ENCODE measurements at places on chromosomes 5 and 9.
A peak's percentile ranks its signal among the peaks of the same experiment; 100 is the strongest.

DNA sequence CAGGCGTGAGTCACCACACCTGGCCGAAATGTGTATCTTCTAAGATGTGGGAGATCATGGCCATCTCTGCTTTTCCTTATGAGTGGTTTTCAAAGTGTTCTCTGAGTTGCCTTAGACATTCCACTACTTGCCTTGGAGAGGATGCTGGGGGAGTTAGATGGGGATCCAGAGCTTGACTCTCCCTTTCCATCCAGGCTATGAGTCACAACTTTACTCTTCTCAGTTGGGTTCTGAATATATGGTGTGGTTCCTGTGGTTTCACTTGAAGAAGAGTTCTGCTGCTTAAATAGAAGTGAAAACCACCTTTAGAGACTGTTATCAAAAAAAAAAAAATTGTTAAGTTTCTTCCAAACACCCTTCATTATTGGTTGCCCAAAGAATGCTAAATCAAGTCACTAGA, 217.6 kb downstream of the ZNF608 start:
- no peak for DNase-seq

GRCh38 chr5:438481-438981, 4.4 kb upstream of the EXOC3 start:
- DNase-seq: no peak

- no peak for DNase-seq
Measured at GRCh38 chr9:2934241-2934650, 90.4 kb upstream of the PUM3 start.

GRCh38 chr9:89899573-89899972, 294.8 kb downstream of the GADD45G start:
- DNase-seq: no peak

- peak; percentile 23 for DNase-seq
Measured at GRCh38 chr5:14871214-14872069, at the start of gene ANKH. ANKH (minus strand) TSS chr5:14871778; CDS start chr5:14871447, 331 bp downstream.

- DNase-seq: peak; percentile 94
Measured at GRCh38 chr9:120043448-120043847, 536.5 kb downstream of the CDK5RAP2 start.

GRCh38 chr5:5671823-5672222, 249.3 kb downstream of the ICE1 start:
- DNase-seq: no peak

DNA sequence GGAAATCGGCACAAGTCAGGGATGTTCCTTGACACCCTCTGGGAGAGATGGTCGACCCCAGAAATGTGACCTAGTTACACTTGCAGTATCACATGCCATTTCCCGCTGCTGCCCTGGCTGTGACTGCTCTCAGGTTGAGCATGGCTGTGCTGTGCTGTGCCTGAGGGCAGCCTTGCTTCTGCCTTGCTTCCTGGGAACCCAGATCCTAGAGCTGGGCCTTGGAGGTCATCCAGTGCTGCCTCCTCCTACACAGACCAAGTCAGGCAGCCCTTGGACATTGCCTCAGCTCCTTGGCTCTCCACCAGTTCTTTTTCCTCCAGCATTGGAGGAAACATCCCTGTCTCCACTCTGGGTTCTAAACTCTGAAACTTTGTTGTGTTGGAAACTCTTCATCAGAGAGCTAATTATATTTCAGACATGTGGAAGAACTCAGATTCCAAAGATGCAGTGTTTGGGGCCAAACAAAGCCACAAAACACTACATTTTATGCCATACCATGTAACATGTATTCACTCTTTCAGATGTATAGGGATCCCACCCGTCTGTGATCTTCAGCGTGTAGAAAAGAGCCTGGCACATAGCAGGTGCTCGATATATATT, 6.1 kb downstream of the MAMDC2 start:
- DNase-seq: no peak

DNA sequence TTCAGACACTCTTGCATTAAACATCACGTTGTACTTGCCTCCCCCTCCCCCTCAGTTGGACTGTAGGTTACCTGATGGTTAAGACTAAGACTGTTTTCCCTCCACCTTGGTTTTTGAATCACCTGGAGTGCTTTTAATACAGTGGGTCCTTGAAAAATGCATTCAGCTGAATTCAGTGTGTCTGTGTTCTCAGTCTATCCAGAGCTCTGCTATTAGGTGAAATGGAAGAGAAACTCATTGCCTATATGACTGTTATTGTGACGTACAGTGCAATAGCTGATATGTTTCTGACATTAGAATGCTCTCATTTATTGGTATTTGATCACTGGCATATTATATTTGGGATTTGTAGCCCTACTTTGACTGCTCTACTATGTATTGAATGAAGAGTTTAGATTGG, 108.5 kb downstream of the F2RL2 start:
- DNase-seq: no peak

GRCh38 chr5:138458856-138459255, 6.4 kb upstream of the EGR1 start:
- DNase-seq: no peak

GRCh38 chr9:33202552-33203201, 35.5 kb upstream of the B4GALT1 start:
- DNase-seq: no peak

GRCh38 chr9:114518599-114519022, 13.3 kb upstream of the WHRN start:
- DNase-seq: no peak

- DNase-seq: peak; percentile 5
Measured at GRCh38 chr5:163623986-163624385, 118.6 kb downstream of the MAT2B start.

DNA sequence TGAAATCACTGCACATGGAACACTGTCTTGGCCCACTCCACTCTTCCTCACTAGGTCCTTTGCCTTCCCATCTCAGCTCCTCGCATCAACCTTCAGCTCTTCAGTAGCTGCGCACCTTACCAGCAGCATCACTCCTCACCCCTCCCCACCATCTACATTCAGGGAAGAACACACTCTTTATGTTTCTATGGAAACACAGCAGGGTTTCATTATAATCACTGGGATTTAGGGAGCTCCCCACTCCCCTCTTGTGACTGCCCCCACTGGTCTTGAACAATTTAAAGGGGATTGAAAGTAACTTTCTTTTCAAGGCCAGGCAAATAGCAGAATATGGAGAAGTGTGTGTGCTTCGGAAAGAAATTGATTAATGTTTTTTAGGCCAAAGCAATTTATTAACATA, 111.2 kb downstream of the INSYN2B start:
- peak; percentile 14 for DNase-seq

GRCh38 chr9:136886610-136887597, 588 bp downstream of the TRAF2 start:
- no peak for DNase-seq

DNA sequence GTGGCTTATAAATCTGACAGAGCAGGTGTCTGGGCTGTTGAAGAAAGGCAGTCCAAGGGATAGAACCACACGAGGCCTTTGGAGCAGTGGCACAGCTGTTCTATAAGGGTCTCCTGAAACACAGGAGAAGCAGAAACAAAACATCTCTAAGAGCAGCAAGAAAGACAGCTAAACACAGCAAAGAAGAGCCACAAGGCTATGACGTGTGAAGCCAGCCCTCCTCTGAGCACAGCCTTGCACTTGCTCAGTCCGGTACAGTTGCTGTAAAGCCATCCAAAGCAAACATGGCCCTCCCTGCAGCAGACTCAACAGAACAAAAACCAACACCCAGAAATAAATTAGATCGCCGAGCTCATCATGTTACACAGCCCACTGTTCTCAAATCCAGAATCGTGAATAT, 2.6 kb upstream of the GZMK start:
- DNase-seq: no peak

GRCh38 chr5:89703817-89704216, 705.7 kb downstream of the CETN3 start:
- no peak for DNase-seq

- DNase-seq: no peak
Measured at GRCh38 chr9:121771851-121772599, 120.6 kb downstream of the DAB2IP start.

GRCh38 chr5:113150821-113151220, 174.2 kb downstream of the DCP2 start:
- DNase-seq: no peak

- no peak for DNase-seq
Measured at GRCh38 chr9:5909976-5910375, 19.3 kb downstream of the MLANA start.

GRCh38 chr5:56598941-56599340, 216.4 kb upstream of the MAP3K1 start:
- DNase-seq: no peak

DNA sequence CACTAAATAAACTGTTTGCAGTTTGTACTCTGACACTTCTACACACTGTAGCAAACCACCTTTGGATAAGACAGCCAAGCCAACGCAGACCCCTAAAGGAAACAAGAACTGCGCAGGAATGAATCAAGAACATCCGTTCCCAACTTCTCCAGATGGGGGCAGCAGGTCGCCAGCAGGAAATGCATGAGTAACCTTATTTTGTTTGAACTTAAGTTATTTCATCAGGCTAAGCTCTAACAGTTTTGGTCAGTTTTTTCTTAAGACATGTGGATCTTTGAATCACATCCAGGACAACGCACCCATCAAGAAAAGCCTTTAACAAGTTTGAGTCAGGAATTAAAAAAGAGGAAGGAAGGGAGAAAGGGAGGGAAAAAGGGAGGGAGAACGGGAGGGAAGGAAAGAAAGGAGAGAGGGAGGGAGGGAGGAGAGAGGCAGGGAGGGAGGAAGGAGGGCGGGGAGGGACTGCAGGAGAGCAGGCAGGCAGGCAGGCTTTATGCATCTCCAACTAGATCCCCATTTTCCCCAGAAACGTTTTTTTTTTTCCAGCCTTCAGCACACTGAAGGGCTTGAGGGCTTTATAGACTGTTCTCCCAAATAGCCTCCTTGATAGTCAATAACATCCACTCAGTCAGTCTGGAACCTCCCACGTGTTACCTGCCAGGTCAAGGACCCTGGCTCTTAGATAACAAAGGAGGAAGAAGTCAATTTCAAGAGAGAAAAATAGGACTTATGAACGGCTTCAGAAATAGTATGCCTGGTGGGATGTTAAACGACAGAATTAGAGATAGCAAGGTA, 22.2 kb downstream of the BHMT start:
- DNase-seq: peak; percentile 83

DNA sequence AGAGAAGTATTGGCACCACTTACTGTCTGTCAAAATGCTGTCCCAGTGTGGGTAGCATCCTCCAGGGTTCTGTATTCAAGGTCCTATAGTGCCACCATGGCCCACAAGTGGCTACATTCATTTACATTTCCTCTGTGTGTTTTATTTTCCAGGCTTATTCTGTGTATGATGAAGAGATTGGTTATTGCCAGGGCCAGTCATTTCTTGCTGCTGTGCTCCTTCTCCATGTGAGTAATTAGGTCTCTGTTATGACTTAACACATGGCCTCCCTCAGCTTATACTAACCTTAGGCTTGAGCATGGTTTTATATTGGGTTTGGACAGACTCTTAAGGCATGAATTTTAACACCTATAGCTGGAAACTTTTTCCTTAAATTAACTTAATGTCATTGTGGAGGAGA, 36.7 kb downstream of the GPR21 start:
- no peak for DNase-seq

DNA sequence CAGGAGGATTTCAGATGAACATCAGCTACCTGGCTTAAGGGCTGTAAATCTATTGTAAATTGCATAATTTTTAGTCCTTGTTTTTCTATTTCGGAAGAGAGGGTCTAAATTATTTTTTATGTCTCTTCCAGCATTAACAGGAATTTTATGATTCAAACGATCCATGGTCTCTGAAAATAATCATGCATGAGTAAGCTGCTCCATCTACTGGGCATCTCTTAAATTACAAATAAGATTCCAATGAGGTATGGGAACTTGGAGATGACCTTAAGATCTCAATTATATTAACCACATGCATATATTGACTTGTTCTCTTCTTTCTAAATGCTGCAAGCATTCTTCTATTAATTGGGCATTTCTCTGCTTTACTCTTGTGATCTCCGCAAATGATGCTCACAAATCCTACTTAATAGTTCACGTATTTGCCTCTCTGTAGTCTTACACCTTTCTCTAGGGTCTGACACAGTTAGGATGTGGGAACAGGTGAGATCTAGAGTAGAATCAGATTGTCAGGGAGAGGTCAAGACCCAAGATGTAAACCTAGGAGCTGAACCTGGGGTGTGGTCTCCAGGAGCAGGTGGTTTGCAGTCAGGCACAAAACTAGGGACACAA, 86.9 kb downstream of the NUDT12 start:
- DNase-seq: peak; percentile 59

All from NCI-H524 (cell line).